Stimulated activated CD4-positive, alpha-beta T cell treated with anti-CD3 and anti-CD28 coated beads, Interleukin-12 subunit alpha, Interleukin-12 subunit beta, amount 100 ng/mL, for 48 hours (primary cell): ENCODE measurements at places on chromosomes 6 and 20.

DNA sequence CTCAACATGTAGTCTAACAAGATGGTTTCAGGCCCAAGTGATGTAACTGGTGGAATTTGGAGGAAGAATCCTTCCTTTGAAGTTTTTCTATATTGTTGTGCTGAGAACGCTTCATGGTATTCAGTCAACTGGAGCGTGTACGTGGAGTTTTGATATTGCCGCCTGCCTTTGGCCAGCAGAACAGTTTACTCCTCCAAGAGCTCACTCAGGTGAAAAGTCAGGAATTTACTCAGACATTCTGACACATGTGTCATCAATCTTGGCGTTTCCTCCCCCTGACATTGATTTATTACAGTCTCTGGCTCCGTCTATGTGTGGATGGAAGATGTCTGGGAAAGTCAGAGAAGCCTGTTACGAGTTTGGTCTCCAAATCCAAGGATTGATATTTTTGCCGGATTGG lies 19.0 kb upstream of the TGM2 start:
- no peak for DNase-seq

GRCh38 chr6:99132026-99132635 lies 184.4 kb upstream of the FBXL4 start:
- no peak for DNase-seq

- no peak for DNase-seq
Measured at GRCh38 chr6:46215213-46215612, 44.4 kb upstream of the ENPP5 start.

- DNase-seq = no peak
Measured at GRCh38 chr6:29678114-29678513, 2.8 kb downstream of the ZFP57 start.

DNA sequence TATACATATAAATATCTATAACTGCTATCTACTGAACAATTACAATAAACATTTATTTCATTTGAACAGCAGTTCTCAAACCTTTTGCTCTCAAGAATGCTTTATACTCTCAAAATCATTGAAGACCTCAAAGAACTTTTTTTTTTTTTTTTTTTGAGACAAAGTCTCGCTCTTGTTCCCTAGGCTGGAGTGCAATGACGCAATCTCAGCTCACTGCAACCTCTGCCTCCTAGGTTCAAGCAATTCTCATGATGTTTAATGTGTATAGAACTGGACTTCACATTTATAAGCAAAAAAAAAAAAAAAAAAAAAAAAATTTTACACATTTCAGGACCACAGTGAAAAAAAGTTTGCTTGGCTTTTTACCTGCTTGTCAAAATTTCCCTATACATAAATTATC lies 11.7 kb downstream of the UBE2V1 start:
- DNase-seq = no peak

- no peak for DNase-seq
Measured at GRCh38 chr6:108960601-108961000, 112.4 kb downstream of the ARMC2 start.

GRCh38 chr6:42448391-42448790 lies 3.3 kb downstream of the TRERF1 start:
- no peak for DNase-seq
